Activated CD4-positive, alpha-beta T cell treated with anti-CD3 and anti-CD28 coated beads for 48 hours (primary cell): ENCODE measurements at places on chromosomes 16 and 17.

- DNase-seq, result no peak
Measured at GRCh38 chr16:48462106-48462740, 77.0 kb upstream of the SIAH1 start.

DNA sequence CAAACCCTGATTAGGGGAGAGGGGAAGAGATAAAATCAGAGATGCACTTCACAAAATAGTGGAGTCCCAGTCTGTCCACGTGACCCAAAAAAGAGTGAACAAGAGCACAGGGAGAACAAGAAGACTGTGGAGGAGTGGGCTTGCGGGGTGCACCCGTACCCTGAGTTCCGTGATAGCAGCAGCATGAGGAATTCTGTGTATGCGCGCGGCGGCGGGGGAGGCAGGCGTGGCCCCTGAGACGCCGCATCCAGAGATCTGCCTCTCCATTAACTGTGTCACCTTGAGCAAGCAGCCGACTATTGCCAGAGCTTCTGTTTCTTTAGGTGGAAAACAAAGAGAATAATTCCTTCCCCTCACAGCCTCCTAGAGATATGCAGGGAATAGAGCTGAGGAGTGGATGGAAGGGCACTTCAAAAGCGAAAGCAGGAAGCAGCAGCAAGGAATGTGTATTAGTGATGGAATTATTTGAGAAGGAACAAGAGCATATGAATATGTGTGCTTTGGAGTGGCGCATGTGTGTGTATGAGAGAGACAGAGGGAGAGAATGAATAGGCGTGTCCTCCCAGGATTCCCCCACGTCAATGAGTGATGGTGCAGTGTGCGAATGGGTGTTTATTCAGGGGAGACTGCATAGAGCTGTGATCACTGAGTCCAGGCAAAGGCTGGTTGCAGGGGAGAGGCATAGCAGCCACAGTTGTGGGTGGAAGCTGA is 10.4 kb upstream of the SOX9 start:
- no peak for DNase-seq

DNA sequence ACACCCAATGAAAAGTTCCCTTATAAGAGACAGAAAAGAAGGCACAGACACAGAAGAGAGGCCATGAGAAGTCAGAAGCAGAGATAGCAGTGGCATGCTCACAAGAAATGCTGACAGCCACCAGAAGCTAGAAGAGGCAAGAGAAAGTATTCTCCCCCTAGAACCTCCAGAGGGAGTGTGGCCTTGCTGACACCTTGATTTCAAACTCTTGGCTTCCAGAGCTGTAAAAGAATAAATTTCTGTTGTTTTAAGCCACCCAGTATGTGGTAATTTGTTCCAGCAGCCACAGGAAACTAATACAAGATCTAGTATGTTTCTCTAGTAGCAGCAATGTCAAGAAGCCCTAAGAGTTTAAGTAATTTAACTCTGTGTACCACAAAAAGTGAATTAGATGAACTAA is 87.2 kb upstream of the NOG start:
- DNase-seq, result no peak

DNA sequence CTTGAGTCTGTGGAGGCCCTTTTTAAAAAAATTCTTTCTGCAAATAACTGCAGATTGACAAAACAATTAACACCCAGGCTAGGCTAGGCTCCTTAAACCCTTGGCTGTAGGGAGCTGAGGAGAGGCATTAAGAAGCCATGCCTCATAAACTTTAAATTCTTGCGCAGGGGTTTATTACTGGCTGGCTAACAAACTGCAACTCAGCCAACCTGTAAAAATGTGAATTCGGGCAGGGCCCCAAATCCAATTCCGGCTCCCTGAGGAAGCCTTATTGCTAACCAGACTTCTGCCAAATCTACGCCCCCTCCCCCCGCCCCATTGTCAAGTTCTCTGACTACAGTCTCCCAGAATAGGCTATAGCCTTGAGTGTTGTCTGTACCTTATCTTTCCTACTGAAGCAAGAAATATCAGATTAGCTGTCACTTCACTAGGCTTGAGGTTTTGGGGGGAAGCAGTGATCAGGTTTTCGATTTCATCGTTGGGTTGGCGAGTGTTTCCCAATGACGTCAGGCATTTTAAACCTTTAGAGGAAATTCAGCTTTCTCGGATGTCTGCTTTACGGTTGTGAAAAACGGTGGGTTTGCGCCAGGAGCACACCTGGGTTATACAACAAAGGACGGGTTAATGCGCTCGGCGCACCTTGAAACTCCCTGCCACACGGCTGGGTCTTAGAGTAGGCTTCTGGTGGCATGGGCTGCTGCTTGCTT is 2.0 kb downstream of the CDH3 start:
- DNase-seq, result no peak

DNA sequence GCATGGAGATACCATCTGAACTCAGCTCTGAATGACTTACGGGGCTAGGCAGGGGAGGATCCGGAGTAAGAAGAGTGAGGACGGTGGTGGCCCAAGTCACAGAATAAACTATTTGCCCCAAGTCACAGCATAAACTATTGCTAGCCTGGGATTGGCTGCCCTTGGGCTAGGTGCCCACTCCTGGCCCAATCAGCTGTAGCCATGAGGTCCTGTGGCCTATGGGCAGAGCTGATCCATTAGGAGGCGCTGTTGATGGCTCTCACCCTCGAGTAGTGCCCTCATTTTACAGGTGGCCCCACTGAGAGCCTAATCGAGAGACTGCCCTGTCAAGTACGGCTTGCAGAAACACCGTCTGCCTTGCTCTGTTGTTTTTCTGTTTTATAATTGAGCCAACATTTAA is 62.3 kb upstream of the ZNF423 start:
- peak; percentile 6 for DNase-seq

- no peak for DNase-seq
Measured at GRCh38 chr16:54268340-54268739, 18.2 kb downstream of the IRX3 start.

DNA sequence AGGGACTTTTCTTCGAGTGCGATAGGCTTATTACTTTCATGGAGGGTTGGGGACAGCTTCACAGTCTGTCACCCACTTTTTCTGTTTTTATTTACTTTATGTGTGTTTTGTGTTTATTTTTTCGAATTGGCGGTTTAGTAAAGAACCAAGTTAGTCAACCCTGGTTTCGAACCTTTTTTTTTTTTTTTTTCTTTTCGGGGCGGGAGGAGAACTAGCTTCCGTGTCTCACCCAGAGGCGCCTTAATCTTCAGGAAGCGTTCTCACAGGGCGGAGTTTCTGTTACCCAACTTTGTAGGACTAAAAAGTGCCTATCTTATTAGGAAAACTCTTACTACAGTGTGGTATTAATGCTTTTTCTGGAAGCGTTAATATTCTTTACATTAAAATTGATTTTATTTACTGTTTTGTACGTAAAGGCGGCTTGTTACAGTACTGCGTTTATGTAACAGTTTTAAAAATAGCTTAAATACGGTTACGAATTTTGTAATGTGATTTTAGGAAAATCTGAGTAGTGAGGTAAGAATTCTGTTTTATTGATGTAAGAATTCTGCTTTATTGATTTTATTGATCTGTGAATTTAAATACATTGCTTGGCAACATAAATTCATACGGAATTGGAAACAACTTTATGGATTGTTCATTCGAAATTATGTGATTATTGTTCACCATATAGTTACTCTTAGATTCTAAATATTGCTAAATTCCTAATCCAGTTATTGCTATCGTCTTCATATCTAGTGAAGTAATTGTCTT is 885 bp downstream of the ZNF207 start:
- DNase-seq, result peak; percentile 51

- peak; percentile 13 for DNase-seq
Measured at GRCh38 chr16:59259074-59259949, 525.2 kb upstream of the GOT2 start.

- peak; percentile 79 for DNase-seq
Measured at GRCh38 chr16:57084257-57084770, 8.1 kb upstream of the CPNE2 start.

- DNase-seq, result no peak
Measured at GRCh38 chr17:47618410-47618809, 31.3 kb upstream of the KPNB1 start.

DNA sequence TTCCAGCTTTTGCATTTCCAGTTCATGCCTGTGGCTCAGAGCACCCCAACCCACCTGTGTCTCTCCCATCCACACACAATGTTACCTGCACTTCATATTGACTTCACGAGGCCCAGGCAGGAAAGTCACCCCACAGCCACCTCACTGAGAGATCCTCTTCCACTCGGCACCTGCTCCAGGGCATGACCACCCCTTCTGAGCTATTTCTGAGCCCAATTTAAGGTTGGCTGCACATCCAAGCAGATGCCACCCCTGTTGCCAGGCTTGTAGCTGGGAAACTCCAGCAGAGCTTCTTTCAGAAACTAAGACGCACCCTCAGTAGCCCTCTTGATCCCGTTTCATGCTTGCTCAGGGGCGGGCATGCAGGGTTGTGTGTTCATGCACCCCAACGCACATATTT is 88.4 kb downstream of the SOCS1 start:
- DNase-seq, result no peak

GRCh38 chr17:62703261-62703775 is 75.8 kb downstream of the MRC2 start:
- DNase-seq, result peak; percentile 45

- DNase-seq, result no peak
Measured at GRCh38 chr16:54286366-54287130, at the start of gene IRX3. Gene IRX3, minus strand, starts transcription at chr16:54286787. Its CDS starts 737 bp downstream, at chr16:54286050.

GRCh38 chr17:58384897-58385296 is 32.4 kb downstream of the RNF43 start:
- DNase-seq, result no peak

GRCh38 chr16:70438969-70439862 is at the start of gene ST3GAL2:
Gene ST3GAL2, minus strand, starts transcription at chr16:70439100. Its CDS starts 40,570 bp downstream, at chr16:70398530.
- peak; percentile 94 for DNase-seq

- peak; percentile 17 for DNase-seq
Measured at GRCh38 chr16:13441675-13442074, 478.3 kb upstream of the ERCC4 start.

DNA sequence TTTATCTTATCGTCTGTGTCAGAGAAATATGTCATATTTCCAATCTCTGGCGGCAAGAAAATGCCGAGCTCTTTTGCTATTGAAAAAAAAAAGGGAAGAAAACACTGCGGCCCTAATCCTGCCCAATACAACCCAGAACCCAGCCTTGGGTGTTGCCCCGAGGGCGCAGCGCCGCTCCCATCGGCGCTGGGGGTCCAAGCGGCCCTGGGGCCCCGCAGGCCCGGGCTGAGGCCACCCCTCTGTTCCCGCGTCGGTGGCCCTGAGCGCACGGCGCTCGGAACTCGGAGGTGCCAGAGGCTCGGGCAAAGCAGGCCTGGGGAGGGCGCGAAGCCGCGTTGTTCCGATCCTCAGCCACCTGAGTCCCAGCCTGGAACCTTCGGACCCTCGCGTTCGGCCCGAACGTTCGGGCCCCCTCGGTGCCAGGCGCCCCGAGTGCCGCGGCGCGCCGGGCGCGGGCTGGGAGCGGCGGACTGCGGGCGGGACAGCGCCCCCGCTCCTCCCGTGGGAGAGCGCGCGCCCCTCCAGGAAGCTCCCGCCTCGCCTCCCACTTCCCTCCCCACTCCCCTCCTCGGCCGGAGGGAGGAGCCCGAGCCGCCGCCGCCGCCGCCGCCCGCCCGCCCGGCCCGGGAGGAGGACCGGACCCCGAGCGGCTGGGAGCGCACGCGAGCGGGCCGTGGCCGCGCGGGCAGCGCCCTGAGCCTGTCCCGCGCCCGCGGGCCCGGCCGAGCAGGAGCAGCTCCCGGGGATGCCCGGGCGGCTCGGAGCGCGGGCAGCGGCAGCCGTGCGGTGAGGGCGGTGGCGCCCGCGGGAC is at the start of gene CPNE2:
TSS of gene CPNE2 (plus strand) at position 609 of the 811 bp plus-strand sequence. CDS start 18,160 bp downstream, outside the sequence.
- peak; percentile 40 for DNase-seq

DNA sequence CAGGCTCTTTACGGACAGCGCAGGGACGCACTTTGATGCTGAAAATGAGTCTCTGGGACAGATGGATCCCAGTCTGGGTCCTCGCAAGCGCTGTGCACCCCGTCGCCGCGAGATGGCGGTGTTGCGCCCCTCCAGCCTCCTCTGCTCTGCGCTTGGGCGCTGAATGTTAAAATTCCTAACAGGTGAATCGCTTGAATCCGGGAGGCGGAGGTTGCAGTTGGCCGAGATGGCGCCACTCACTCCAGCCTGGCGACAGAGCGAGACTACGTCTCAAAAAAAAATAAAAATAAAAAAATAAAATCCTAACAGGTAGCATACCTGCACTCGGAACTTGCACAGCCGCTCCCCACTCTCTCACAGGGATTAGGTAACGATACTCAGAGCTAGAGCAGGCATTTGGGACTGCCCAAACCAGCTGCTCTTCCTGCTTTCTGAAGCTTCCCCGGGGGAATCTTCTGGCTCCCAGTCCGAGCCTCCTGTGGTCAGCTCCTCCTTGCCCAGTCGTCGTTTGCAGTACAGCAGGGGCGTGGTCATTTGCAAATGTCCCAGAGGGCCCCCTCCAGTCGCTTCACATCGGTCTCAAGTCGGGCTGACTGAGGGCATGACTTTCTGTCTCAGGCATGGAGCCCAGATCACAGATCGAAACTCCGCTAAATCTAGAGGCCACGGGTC is 26.2 kb upstream of the OSGIN1 start:
- peak; percentile 80 for DNase-seq

DNA sequence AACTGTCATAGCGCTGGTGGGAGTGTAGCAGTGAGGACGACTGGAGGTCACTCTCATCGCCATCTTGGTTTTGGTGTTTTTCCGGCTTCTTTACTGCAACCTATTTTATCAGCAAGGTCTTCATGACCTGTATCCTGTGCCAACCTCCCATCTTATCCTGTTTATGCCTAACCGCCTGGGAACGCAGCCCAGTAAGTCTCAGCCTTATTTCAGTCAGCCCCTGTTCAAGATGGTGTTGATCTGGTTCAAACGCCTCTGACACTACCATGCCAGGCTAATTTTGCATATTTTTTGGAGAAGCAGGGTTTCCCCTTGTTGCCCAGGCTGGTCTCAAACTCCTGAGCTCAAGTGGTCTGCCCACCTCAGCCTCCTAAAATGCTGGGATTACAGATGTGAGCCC is 179.8 kb upstream of the HSBP1 start:
- no peak for DNase-seq

DNA sequence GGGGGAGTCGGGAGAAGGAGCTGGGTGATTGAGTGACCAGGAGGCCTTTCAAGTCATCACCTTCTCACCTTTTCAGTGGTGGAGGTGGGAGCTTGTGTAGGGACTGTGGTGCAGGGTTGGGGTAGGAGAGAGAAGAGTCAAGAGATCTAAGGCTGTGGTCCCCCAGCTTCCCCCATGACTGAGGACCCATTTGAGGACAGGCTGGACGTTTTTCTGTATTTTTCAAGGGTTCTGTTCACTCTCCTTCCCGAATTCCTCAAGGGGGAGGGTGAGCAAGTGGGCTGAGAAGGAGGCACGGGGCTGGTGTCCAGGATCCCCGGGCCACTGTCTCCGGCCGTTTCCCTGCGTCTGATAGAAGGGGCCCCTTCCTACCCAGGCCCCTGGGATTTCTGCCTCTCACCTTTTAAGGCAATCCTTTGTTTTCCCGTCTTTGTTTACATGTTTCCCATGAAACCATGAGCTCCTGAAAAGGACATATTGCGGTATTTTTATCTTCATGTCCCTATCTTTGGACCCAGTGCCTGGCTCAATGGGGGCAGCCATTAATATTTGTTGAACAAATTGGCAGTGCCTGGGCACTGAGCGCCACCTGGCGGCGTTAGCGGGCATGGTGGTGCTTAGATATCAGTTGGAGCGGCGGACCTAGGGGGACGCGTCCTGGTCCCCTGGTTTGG is 9.2 kb upstream of the CD300A start:
- DNase-seq, result peak; percentile 81
